Activated naive CD8-positive, alpha-beta T cell treated with anti-CD3 and anti-CD28 coated beads, Interleukin-2, amount 10 ng/mL, durations not matched to agents 7 days and 5 days (primary cell): ENCODE measurements at places on chromosomes 5 and 9. TPM values are rescaled to one million over a fixed set of nuclear protein-coding genes. Genes with fewer than 3 reads are reported as not detected.

- no peak for DNase-seq
- H3K4me1 ChIP-seq: no peaks in the 10 kb centered on the region
- H3K27ac ChIP-seq: no peak overlapping the region
These were observed 273.1 kb downstream of the ARHGEF28 start for GRCh38 chr5:73899055-73899454.

DNA sequence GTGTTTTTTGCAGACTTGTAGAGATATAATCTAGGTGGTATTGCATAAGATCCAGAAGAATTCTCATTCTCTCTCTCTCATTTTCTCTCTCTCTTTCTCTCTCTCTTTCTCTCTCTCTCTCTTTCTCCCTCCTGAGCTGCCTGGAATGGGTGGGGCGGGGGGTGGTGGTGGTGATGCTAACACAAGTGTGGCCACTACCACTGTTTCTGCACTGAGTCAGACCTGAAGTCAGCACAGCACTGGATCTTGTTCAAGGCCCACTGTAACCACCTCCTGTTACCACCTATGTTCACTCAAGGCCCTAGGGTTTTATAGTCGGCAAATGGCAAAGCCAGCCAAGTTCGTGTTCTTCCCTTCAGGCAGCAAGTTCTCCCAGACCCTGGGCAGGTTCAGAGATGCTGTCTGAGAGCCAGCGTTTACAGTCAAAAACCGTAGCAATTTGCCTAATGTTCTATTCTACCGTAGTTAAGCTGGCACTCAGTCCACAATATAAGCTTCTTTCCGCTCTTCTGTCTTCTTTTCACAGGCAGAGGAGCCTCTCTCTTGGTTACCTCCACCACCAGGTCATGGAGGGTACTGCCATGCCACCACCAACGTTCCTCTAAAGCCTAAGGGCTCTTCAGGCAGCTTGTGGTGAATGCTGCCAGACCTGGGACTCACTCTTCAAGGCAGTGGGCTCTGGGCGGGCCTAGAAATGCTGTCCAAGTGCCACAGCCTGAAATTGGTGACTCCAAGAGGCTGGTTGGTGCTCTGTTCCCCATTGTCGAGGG lies 235.7 kb upstream of the PRR16 start:
- DNase-seq: no peak
- H3K27me3 ChIP-seq: no peaks in the 10 kb centered on the region
- no peak overlapping the region for H3K27ac ChIP-seq
- H3K36me3 ChIP-seq: no peaks in the 10 kb centered on the region
- no peaks in the 10 kb centered on the region for H3K4me1 ChIP-seq
- H3K4me3 ChIP-seq: no peak overlapping the region

The CAMK4 gene
- total RNA-seq: 132 TPM

The MLANA gene
- total RNA-seq: not detected

The TAF11L5 gene
- not detected for total RNA-seq

The DNAJC18 gene
- 5.7 TPM for total RNA-seq
